ENCODE measurements at places on chromosomes 1 and 21.

- peak; percentile 61 for DNase-seq
Measured at GRCh38 chr1:65958561-65959350, 166.1 kb downstream of the PDE4B start.

DNA sequence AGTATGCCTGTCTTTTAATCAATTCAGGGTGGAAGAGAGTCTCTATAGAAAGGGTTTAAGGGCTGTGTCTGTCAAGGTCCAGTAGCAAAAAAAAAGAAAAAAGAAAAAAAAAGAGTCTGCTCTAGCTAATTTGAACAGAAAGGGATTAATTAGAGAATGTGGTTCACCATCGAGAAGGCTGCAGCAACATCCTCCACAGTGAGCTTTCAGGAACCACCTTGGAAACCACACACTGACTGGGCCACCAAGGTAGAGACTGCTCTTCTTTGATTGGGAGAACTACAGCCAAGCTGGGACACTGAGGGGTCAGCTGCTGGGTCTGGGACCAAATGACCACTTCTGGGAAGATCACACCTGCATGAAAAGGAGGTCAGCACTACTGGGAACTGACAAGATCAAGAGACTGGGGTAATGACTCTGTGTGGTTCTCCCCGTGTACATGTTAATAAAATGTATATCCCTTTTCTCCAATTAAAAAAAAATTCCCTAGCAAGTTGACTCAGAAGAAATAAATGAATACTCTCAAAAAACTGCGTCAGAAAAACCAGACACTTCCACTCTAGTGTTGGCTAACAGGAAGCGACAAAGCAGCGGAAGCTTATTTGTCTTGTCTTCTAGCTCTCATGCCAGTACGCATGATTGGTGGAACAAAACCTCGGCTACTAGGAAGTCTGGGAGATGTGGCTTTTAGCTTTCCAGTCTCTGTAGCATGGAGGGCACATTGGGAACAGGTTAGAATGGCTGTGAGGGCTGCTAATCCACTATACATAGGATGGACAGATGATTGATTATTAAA, 60.0 kb upstream of the IVNS1ABP start:
- peak; percentile 74 for DNase-seq

DNA sequence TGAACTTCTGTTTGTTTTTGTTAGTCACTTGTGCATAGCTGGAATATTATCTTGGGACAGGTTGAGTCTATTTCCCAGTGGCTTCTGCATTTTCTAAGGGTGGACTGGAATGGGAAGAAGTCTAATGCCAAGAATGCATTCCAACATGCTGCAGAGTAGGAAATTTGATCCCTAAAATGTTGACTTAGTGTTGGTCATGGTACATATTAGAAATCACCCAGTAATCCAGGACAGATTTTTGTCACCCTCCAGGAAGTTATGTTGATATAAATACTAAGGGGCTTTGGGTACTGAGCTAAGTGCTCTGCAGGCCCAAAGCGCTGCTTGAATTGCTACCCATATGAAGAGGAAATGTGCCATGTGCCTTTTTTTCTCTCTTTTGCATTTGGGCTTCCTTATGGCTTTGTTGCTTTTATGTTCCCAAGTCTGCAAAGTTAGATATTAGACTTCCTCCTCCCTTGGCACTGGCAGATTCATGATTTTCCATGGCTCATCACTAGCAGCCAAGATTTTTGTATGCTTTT, 10.0 kb downstream of the ARID1A start:
- DNase-seq = peak; percentile 95

- DNase-seq = no peak
Measured at GRCh38 chr1:154429841-154430611, 24.9 kb downstream of the IL6R start.

- DNase-seq = no peak
Measured at GRCh38 chr1:155256058-155256852, 972 bp upstream of the ENTREP3 start.

- no peak for DNase-seq
Measured at GRCh38 chr1:209570743-209571142, 12.8 kb upstream of the CAMK1G start.

DNA sequence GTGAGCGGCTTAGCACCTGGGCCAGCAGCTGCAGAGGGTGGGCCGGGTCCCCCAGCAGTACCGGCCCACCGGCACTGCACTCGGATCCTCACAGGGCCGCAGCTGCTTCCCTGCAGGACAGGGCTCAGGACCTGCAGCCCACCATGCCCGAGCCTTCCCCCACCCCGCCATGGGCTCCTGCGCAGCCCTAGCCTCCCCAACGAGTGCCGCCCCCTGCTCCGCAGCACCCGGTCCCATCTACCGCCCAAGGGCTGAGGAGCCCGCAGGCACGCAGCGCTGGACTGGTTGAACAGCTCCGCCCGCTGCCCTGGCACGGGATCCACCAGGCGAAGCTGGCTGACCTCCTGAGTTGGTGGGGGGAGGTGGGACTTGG, 6.3 kb upstream of the ACBD6 start:
- DNase-seq = no peak

DNA sequence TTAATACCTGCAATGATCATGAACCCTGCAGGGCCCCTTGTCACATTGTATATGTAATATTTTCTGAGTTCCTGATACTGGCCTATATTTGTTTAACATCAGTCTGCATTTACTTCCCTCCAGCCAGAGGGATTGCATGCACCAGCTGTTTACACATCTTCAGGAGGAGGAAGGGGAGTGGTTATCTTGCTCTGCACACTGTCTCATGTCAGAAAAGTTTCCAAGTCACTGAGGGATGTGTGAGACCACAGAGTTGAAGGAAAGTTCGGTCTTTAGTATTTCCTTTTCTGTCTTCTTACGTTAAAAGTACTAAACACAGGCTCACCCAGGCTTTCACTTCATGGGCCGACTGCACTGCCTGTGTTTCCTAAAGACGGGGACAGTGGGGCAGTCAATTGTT, 574.1 kb downstream of the LMO4 start:
- DNase-seq = no peak

DNA sequence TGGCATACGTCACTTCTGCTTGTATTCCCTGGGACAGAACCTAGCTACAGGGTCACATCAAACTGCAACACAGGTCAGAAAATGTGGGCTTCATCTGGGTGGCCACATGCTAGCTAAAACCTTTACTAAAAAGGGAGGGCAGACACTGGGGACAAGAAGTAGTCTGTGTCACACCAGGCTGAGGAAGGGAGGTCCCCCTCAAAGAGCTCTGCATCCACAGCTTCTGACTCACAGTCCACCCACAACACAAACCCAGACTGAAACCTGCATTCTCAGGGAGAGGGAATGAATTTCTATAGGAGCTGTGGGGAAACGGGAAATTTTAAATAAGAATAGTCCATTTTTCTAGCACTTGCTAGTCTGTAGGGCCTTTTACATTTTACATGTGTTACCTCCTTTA, 16.2 kb downstream of the OLIG2 start:
- DNase-seq = no peak

DNA sequence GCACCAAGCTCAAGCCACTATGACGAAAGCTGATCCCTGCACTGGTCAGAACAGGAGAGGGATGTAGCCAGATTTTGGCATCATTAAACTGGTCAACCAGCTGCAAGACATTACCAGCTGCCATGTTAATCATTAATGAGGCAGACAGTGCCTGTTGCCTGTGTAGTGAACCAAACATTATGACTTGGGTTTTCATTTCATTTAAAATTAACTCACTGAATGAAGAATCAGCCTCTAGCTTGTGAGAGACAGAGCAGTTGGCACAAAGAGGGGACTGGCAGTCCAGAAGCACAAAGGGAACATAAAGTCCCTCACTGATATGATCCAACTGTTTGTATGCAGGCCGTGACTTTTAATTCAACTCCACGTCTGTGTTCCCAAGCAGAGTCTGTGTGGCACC, 318.9 kb downstream of the SEC16B start:
- no peak for DNase-seq

GRCh38 chr1:162285149-162285561, 91.5 kb downstream of the SPATA46 start:
- DNase-seq = no peak

- DNase-seq = peak; percentile 87
Measured at GRCh38 chr1:2231532-2232254, 3.6 kb downstream of the SKI start.

GRCh38 chr21:29163341-29164115, 33.1 kb downstream of the MAP3K7CL start:
- peak; percentile 72 for DNase-seq

DNA sequence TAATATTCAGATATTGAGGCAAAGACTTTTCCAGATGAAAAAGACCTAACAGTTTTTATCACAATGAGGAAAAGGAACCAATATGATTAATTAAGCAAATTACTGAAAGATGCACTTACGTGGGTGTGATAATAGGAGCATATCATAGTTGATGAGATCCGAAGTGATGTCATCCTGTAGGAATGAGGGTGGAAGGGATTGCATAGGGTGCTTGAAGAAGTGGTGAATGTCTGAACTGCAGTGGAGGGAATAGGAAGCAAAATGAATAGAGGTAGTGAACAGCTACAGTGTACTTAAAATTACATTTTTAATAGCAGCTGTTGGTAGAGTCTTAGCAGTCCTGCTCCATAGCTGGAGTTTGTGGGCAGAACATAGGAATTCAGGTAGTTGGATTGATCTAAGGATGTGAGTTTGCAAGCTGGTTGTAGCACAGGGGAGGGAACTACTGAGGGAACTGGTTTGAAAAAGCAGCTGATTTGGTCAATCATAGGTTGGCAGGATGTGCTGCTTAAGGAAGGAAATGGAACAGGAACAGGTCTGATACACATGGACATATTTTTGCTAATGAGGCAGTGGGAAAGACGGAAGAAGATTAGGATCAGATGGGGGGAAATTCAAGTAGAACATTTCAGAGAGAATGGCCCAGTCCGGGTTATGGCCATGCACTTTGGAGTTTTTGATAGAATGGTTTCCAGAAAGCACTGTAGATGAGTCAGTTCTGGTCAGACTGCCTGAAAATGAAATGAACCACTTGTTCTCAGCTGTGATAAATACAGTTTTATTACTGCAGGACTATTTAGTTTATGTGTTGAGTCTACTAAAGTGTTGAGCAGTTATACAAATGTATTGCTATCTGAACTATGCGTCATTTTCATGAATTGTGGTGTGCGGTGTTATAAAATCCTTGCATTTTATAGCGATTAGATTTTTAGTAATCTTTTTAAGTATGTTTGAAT, 155.8 kb downstream of the RYR2 start:
- no peak for DNase-seq

- DNase-seq = no peak
Measured at GRCh38 chr1:156368157-156368658, 803 bp upstream of the RHBG start.

- DNase-seq = no peak
Measured at GRCh38 chr1:224766266-224766665, 150.1 kb downstream of the CNIH3 start.

DNA sequence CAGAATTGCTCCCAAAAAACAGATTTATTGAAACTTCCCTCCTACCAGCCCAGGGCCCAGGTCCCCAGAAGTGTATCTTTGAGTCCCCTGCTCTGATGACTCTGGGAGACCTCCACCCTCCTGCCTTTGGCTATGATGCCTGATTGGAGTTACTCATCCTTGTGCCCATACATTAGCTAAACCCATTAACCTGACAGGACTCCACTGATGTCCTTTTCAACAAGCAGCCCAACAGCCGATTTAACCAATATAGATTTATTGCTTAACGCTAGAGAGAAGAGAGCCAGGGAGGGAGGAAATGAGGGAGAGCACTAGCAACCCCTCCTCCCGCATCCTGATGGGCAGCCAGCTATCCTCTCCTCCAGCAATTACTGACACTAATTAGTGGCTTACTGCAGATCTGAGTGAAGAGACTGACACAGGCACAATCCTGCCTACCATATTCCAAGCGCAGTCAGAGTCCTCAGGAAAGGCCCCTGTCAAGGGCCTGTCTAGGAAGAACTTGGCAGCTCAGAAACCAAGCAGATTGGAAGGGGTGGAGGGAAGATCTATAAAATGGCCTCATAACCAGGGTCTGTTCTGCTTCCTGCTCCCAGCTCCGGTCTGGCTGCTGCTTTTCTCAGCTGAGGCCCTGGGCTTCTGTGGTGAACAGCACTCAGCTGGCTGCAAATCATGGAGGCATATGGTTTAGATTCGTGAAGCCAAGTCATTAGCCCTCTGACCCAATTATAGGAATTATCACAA, 484.5 kb upstream of the DAB1 start:
- no peak for DNase-seq

GRCh38 chr1:31828341-31828740, 12.5 kb upstream of the SPOCD1 start:
- DNase-seq = no peak

- peak; percentile 13 for DNase-seq
Measured at GRCh38 chr1:193729429-193729828, 543.0 kb upstream of the B3GALT2 start.

- DNase-seq = no peak
Measured at GRCh38 chr1:16249596-16250241, 12.7 kb upstream of the CPLANE2 start.

DNA sequence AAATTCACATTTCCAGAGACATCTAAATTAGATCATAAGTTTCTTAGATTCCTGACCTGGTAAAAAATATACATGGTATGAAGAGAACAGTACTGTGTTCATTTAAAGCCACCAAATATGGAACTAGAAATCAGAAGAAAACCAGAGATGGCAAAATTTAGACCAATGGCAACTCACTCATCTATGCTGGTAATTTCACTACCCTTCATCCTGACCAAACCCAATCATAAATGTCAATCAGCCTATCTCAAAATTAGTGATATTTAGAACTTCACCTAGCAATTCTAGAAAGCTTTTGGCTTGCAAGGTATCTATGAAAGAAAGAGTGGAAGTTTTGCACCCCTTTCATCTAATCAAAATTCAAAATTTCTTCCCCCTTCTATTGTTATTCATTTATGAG, 107.7 kb downstream of the NIBAN1 start:
- no peak for DNase-seq

DNA sequence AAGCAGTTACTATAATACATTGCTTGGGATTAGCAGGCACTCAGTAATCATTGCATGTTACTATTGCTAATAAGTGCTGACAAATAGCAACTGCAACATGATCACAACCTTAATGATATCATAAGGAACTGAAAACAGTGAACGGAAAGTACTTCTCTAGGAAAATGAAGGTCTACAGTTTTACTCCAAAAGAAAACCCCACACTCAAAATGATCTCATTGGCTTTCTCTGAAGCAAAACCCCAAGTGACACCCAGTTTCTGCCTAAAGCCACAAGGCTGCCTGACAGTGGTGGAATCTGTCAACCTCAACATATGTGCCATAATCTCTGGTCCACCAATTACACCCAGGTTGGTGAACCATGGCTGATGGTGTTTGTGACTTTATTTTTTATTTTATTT, 137.6 kb downstream of the PTGER3 start:
- DNase-seq = no peak

DNA sequence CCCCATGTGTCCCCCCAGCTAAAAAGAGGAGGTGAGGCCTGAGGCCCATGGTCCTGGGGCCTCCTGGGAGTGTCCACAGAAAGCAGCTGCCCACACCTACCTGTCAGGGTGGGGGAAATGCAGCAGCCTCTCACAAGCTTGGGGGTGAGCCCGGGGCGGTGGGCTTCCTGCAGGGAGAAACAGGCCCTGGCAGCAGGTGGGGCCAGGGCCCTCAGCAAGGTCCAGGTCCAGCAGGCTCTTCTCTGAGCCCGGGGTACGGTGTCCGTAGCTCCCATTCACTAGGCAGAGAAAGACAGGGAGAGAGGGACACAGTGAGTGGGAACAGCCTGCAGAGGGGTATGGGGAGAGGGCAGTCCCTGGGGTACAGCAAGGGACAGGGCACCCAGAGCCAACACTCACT, 139.0 kb downstream of the GLIS1 start:
- DNase-seq = no peak

Data from fibroblast of skin of scalp (primary cell).